Fibroblast of mammary gland (primary cell): ENCODE measurements at places on chromosomes 13 and 19.

- no peak for DNase-seq
These were observed 20.0 kb downstream of the CAPS start for GRCh38 chr19:5934069-5934401.

- peak; percentile 78 for DNase-seq
These were observed 1.6 kb upstream of the ADAMTS10 start for GRCh38 chr19:8611877-8612806.

- no peak for DNase-seq
These were observed 56.2 kb downstream of the RCBTB2 start for GRCh38 chr13:48476686-48477085.

DNA sequence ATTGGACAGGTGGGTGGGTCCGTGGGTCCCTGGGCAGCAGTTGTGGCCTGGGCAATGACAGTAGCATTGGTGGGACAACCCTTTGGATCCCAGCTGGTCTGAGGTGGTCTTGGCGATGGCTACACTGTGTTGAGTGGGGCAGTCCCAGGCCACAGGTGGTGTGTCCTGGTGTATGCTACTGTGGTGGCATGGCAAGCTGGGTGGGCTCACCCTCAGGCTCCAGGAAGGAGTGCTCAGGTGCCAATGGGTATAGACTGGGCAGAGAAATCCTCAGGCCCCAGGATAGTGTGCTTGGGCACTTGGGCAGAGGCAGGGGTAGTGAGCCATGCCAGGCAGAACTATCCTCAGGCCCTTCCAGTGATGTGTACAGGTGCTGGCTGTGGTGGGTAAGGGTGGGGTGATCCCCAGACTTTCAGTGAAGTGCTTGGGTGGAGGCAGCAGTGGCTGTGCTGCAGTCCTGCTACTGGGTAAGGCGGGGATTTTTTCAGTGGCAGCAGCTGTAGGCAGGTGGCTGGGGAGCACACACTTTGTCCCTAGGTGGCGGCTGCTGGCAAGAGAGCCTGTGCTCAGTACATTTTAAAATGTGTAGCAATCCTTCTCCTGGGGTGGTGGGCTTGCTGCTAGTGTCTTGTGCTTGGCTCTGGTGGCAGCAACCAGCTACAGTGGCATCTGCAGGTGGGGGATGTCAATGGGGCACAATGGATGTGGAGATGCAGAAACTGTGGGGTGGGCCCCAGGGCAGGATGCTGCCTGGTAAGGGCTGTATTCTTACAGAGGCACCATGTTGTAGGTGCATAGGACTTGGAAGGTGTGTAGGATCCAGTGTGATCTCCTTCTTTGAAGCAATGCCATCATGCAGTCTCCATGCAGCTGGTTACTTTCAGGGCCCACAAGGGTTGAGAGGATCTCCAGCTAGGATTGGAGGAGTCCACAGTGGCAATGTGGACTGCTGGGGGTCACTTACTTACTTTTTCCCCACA is 64.9 kb downstream of the DNAJC3 start:
- DNase-seq, result no peak

GRCh38 chr13:94987869-94988268 is 275.5 kb upstream of the SOX21 start:
- peak; percentile 76 for DNase-seq

GRCh38 chr13:91813253-91813652 is 414.8 kb downstream of the GPC5 start:
- no peak for DNase-seq

GRCh38 chr19:4140237-4140711 is 13.2 kb upstream of the CREB3L3 start:
- DNase-seq, result peak; percentile 74

DNA sequence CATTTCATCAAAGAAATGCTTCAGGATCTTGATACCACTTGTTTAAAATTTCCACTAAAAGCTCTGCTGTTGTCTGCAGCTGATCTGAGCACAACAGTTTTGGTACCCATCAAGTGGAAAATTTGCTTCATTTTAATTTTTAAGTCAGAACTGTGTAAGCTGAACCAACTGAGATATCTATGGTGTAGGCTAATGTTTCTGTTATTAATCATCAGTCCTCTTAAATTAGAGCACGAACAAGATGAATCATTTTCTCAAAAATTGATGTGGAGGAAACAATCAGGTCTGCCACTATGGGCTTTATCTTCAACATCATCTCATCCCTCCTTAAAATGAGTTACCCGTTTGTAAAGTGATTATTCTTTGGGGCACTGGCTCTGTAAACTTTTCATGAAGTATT is 221.5 kb upstream of the NBEA start:
- no peak for DNase-seq

DNA sequence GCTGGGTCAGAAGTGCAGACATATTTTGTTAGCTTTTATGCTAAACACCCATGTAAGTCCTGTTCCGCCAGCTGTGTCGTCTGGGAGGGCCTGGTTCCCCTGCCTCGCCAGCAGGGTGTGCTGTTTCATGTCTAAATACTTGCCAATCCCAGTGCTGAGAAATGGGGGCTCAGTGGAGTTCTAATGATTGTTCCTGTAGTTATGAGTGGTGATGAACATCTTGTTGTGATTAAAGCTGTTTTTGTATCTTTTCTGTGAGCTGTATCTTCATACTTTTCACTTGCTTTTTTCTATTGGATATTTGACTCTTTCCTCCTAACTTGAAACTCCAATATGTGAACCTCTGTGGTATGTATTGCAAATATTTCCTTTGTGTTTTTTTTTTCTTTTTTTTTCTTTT is 32.7 kb downstream of the KDM4B start:
- peak; percentile 88 for DNase-seq

DNA sequence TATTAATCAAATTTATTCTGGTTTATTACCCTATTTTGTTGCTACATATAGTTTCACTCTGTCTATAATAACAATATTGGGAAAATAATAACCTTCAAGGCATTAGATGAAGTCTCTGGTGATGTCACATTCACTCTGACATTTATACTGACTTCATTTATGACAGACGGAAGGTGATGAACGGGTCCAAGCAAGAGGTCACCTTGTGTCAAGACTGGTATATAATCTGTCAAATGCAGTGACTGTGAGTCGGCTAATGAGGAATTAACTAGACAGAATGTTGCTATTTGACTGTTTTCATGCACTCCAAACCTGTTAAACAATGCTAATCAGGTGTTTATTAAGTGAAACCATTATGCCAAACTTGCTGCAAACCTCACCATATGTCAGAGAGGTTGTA is 800.5 kb upstream of the KLHL1 start:
- no peak for DNase-seq

DNA sequence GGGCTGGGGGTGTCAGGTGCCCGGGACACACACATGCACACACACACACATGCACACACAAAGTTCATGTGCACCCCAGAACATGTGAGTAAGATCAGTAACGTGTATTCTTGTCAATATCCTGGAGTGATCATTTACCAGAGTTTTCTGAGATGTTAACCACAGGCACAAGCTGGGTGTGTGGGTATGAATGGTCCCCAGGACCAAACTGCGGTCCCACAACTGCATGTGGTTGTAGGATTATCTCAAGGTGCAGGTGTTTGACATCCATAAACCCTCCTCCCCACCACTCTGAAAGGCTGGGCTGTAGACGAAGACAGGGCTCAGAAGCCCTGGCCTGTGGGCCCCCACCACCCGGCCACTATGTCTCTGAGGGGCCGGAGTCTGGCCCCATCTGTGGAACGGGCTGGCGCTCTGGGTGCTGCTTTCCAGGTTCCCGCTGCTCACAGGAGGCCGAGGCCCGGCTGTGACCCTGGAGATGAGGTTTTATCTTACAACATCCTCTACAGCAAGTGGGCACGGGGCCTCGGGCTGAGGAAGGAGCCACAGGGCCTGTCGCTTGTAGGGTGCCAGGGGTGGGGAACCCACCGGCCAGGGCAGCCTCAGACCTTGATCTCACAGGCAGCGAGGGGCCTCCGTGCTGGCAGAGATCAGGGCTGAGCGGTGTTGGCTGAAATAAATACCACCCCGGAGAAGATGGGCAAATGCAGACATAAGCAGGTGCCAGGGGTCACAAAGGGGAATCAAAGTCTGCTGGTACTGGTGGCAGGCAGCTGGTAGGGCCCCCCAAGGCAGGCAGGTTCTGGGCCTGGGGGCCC is 4.3 kb downstream of the F2RL3 start:
- no peak for DNase-seq

- DNase-seq, result no peak
These were observed at the start of gene ELAVL3 for GRCh38 chr19:11480715-11481533. Gene ELAVL3, minus strand, starts transcription at chr19:11481046. Its CDS starts 438 bp downstream, at chr19:11480608.

DNA sequence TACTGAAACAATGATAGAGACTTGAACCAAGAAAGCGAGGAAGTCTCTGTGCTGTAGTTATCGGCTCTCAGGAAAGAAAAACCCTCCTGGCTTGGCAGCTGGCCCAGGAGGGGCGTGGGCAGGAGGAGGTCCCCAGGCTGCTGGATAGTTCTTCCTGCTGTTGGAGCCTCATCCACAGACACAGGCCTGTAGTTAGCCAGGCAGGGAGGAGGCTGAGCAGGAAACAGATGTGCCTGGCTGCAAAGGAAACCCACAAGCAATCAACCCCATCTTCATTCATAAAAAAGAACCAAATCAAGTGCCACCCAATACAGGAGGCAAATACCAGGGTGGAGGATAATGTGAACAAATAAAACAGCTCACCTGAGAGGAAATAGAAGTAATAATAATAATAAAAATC is 86.2 kb downstream of the IRS2 start:
- peak; percentile 80 for DNase-seq

- no peak for DNase-seq
These were observed 10.7 kb downstream of the ZNF470 start for GRCh38 chr19:56577719-56578602.

DNA sequence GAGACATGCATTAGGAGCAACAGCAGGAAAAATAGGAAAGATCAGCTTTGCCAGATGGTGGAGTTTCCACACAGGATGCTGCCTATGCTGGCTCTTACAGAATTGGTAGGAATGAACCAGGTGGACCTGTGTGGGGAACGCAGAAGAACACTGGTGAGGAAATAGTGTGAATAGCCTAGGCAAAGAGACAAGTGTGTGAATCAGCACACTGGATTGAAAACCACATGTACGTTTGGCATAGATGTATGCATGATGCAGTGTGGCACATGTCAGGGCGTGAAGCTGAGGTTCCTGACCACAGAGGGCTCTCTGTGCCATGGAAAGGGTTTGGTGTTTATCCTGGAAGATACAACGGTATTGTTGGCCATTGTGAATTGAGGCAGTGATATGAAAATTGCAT is 156.5 kb upstream of the SLC10A2 start:
- peak; percentile 23 for DNase-seq

GRCh38 chr13:110520431-110521295 is 40.9 kb downstream of the RAB20 start:
- DNase-seq, result peak; percentile 86

GRCh38 chr13:45337395-45337794 is 3.6 kb downstream of the TPT1 start:
- DNase-seq, result no peak

DNA sequence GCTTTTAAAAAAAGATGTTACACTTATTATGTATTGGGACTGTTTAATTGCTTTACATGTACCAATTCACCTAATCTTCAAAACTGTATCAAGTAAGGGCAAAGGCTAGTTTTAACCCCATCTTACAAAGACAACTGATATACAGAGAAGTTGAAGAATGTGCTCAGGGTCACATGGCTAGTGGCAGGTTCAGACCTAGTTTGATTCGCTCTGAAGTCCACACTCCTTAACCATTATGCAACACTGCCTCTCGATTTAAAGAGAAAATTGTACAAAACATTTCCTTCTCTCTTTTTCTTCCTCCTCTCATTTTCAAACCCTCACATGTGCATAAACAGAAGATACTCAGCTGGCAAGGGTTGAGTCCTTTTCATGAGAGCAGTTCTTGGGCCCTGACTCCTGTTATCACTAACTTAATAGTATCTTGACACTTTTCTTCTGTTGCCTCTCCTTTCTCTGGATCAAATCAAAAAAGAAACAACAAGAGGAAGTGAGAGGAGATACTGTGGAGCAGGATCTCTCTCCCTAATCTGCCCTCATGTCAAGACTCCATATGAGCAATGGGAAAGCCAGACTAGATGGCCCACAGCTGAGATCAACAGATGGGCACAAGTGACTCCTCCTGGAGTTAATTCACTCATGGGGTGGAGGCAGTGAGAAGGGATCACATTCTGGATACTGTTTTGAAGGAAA is 19.0 kb upstream of the N4BP2L1 start:
- DNase-seq, result no peak

DNA sequence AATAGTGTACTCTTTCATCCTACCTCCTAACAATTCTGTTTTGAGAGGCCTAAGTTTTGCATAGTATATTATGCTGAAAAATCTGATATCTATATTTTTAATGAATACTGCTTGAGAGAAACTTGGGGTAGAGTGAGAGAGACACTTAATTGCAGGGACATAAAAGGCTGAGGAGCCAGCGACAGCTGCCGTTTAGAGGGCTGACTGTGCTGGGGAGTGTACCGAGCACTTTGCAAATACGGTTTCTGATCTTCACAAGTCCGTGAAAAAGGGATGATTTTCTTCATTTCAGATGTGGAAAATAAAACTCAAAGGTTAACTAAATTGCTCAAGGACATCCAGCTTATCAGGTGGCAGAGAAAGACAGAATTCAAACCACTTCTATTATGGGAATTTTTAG is 97.4 kb downstream of the CAB39L start:
- no peak for DNase-seq

GRCh38 chr13:84896128-84896527 is 903.1 kb downstream of the SLITRK6 start:
- DNase-seq, result peak; percentile 65

GRCh38 chr19:38557205-38557799 is 60.5 kb downstream of the MAP4K1 start:
- no peak for DNase-seq

DNA sequence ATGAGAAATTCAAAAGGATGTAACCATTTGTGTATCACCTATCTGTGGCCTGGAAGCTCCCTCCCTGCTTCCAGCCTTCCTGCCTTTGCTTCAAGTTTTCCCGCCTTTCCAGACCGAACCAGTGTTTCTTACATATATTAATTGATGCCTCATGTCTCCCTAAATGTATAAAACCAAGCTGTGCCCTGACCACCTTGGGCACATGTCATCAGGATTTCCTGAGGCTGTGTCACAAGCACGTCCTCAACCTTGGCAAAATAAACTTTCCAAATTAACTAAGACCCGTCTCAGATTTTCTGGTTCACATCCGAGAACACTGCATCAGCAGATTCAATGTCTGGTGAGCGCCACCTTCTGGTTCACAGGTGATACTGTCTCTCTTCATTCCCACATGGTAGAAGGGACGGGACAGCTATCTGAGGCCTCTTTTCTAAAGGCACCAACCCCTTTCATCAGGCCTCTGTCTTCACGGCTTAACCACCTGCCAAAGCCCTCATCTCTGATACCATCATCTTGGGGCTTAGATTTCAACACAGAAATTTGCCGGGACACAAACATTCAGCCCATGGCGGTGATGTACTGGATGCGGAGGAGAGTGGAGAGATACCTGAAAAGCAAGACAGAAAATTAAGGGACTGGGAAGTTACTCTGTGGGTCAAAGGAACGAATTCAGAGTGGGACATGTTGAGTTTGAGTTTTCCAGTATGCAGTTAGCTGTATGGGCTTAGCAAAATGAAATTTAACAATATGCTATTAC is 58.7 kb upstream of the PABPC3 start:
- DNase-seq, result peak; percentile 67

- peak; percentile 96 for DNase-seq
These were observed 23.3 kb downstream of the PRR12 start for GRCh38 chr19:49614096-49614833.

GRCh38 chr19:54616057-54616456 is 14.2 kb upstream of the LILRB1 start:
- no peak for DNase-seq

GRCh38 chr19:29677001-29677817 is 11.9 kb downstream of the PLEKHF1 start:
- DNase-seq, result no peak

- DNase-seq, result peak; percentile 92
These were observed 158.2 kb downstream of the NALCN start for GRCh38 chr13:101258071-101258470.
